Liver (tissue), 10 donors: ENCODE measurements at places on chromosomes 3 and 15. TPM values are rescaled to one million over a fixed set of nuclear protein-coding genes. Genes with fewer than 3 reads are reported as not detected.

GRCh38 chr3:115720983-115721382 is 97.7 kb downstream of the GAP43 start:
- no peak for DNase-seq

SELENOS gene
- 66.4 TPM for total RNA-seq

RTP3 gene
- total RNA-seq, result 1.0 TPM

FNDC3B gene
- 36.4 TPM for total RNA-seq

DNA sequence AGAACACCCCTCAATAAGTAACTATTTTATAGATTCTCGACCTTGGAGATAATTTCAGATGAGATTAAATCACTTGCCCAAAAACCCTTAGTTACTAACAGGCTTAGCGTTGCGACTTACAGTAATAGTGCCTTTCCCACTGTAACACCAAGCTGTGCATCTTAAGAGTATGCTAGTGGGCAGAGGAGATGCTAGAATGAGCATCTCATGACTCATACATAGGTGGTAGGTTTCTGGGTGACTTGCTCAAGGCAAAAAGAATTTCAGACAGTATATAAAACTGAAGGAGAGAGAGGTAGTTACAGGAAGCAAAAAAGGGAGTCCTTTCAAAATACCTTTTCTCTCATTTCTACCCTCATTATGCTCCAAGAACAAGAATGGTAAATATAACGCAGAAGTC is 3.9 kb downstream of the KATNBL1 start:
- no peak for DNase-seq

DNA sequence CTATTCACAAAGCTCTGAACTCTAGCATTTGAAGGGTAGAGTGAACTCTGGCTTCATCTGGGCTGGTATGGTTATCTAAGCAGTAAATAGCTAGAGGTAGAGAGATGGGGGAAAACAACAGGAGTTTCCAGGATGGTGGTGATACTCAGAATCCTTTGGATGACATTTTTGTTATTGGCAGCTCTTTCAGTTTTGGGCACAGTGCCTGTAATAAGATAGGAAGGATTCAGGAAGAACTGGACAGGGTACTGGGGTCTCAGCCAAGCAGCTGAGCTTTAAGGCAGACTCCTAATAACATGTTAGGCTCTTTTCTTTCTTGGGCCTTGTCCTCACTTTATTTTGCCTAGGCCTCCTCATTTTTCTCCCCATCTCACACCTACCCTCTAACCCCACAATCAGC is 338.5 kb downstream of the CADM2 start:
- DNase-seq, result no peak

DNA sequence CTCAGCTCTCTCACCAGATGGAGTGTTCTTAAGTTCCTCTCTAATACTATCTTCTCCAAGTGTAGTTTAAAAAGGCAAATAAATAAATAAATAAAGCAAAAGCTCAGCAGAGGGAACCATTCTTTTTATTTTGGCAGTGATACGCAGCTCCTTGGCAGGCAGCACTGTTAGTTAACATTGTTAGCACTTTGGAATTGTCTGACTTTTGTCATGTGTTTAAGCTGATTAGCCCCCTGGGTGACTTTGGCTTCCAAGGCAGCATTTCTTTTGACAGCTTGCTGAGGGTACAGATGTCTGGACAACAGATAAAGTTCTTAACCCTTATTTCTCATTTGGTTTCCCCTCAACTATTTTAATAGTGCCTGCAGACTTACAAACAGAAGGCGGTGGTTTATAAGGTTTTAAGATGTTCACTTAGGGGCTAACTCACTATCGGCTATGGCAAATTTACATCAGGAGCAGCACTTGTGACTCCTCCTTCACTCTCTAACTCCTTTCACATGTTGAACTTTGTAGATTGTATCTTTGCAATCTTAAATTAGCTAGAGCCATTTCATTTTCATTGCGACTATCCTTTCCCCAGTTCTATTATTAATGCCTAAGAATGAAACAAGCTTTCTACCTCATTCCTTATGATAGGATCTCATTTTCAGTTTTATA is 213.4 kb downstream of the ZBBX start:
- DNase-seq, result no peak

DNA sequence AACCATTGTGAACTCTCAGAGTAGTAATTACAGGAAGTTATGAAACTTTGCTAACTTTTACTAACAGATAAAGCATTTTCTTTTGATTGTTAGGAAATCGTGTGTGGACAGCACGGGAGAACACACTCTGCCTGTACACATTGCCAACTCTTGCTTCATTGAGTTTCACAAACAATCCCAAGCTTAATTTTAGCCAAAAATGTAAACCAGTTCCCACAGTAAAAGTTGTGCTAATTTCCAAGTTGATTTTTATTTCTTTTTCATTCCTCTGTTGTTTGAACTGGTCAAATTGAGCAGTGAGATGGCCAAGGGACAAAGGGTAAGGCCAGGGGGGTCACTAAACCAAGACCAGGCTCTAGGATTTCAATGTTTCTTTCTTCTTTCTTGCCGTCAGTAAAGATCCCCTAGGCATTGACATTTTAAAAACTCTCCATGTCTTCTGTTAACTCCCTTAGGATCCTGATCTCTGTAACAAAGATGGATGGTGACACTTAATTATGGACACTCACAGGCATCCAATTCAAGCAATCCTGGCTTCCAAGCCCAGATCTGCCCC is 414.9 kb downstream of the RBMS3 start:
- no peak for DNase-seq

CTXND1 gene
- 4.1 TPM for total RNA-seq

- DNase-seq, result no peak
Measured at GRCh38 chr3:67437090-67437489, 217.3 kb downstream of the SUCLG2 start.
